Fibroblast of skin of left quadriceps (primary cell): ENCODE measurements at places on chromosomes 6 and 20.

GRCh38 chr6:108118810-108119768 is 44.5 kb upstream of the OSTM1 start:
- DNase-seq = no peak

GRCh38 chr6:113824411-113824810 is 32.7 kb upstream of the MARCKS start:
- DNase-seq = no peak

- no peak for DNase-seq
Observed at GRCh38 chr6:69935079-69935478, 68.7 kb downstream of the COL19A1 start.

- no peak for DNase-seq
Observed at GRCh38 chr20:23237201-23237600, 113.4 kb upstream of the NXT1 start.

GRCh38 chr6:126437205-126437604 is 97.3 kb downstream of the CENPW start:
- DNase-seq = no peak

- peak; percentile 86 for DNase-seq
Observed at GRCh38 chr6:137926207-137926731, 59.2 kb downstream of the TNFAIP3 start.
